Activated T-cell treated with anti-CD3 and anti-CD28 coated beads, Interleukin-2, amount 50 U/mL, for 24 hours (primary cell): ENCODE measurements at places on chromosomes 12 and 14.
A peak's percentile ranks its signal among the peaks of the same experiment; 100 is the strongest.

- peak; percentile 63 for DNase-seq
Measured at GRCh38 chr12:56628671-56629458, 1.3 kb downstream of the BAZ2A start.

DNA sequence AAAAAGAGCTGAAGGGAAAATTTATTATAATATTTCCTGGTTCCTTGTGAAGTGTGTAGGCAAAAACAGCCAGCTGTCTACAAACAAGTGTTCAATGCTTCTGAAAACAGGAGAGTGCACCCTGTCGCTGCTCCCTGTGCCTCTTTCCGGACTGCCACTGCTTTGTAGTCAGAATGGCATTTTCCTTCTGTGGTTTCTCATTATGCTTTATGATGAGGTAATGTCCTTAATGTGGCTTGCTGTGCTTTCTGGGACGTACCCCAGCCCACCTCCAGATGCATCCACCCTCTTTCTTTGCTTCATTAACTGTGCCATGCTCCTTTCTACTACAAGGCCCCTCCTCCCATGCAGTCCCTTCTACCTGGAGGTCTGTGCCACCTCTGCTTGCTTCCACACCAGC, 148.1 kb downstream of the SYT1 start:
- no peak for DNase-seq

- no peak for DNase-seq
Measured at GRCh38 chr12:46490635-46491034, 118.1 kb upstream of the SLC38A2 start.

GRCh38 chr12:40762072-40762471, 69.8 kb downstream of the CNTN1 start:
- DNase-seq, result no peak
